ENCODE measurements at places on chromosomes 12 and 14. TPM values are rescaled to one million over a fixed set of nuclear protein-coding genes. Genes with fewer than 3 reads are reported as not detected.

GRCh38 chr12:128573907-128574306 is 249.9 kb downstream of the SLC15A4 start:
- no peak for DNase-seq

DNA sequence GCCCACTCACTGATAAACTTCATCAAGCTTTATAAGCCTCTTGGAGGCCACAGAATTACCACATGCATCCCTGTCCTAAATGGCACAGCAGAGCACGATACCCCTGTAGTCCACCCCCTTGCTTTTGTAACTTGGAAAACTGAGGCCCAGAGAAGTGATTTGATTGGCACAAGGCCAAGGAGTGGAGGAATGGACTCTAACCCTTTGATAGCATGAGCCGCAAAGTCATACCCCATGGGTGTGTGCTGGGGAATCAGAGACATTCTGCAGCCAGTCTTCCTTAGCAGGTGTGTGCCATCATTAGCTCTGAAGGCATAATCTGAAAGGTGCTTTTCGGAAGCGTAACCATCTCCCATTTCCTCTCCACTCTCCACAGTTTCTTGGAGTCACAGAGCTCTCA is 28.5 kb upstream of the PWP1 start:
- DNase-seq: no peak

GRCh38 chr12:94872007-94872653 is 131.4 kb downstream of the NDUFA12 start:
- no peak for DNase-seq

- DNase-seq: no peak
These were observed 133.5 kb downstream of the CPNE8 start for GRCh38 chr12:38771871-38772270.

- DNase-seq: no peak
These were observed 66.1 kb upstream of the CRY1 start for GRCh38 chr12:107159384-107159900.

DNA sequence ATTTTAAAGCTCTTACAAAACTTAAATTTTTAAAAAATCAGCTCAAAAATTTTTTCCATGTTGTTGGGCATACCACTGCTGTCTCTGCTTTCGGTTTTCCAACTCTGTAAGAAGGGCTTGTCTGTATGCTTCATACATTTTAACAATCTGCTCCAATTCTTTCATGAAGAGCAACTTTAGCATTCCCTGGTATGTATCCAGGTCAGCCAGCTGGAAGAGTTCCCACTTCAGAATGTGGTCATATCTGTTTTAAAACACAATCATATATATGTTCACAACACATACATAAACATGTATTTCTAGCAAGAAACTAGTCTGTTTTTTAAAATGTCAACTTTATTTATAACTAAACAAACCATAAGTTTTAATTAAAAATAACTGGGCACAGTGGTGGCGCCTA is 33.0 kb downstream of the SAV1 start:
- no peak for DNase-seq

DNA sequence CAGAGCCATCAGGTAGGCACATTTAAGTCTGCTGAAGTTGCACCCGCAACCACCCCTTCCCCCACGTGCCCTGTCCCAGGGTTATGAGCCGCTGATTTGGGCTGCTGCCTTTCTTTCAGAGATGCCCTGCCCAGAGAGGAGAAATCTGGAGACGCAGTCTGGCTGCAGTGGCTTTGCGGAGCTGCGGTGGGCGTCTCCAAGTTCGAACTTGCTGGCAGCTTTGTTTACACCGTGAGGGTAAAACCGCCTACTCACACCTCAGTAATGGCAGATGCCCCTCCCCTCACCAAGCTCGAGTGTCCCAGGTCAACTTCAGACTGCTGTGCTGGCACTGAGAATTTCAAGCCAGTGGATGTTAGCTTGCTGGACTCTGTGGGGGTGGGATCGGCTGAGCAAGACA is 14.7 kb downstream of the PTCSC3 start:
- DNase-seq: no peak

DNA sequence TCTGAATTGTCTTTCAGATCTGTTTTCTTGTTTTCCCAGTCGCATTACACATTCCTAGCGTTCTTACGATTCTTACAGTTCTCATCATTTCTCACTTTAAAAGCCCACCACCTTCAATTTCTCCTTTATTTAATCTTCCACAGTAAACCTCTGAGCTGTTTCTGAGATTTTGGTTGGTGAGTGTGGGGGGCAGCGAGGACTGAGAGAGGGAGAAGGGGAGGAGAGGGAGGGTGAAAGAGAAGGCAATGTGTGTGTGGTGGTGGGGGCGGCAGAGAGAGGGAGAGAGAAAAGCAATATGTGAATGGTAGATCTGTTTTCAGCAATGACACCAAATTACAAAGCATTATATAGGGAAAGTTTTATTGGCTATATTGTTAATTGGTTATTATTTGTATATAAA is 282.6 kb downstream of the SOX5 start:
- no peak for DNase-seq

- DNase-seq: no peak
These were observed 25.9 kb downstream of the TRIM9 start for GRCh38 chr14:51069055-51069454.

GRCh38 chr12:120138366-120138765 is 21.8 kb upstream of the RAB35 start:
- no peak for DNase-seq

- DNase-seq: peak; percentile 16
These were observed 16.2 kb downstream of the ABHD4 start for GRCh38 chr14:22614240-22614799.

GRCh38 chr14:75539162-75539560 is 16.9 kb downstream of the BATF start:
- no peak for DNase-seq

GRCh38 chr14:89336338-89336737 is 80.7 kb downstream of the FOXN3 start:
- no peak for DNase-seq

GRCh38 chr12:54360717-54361456 is 3.4 kb downstream of the GPR84 start:
- DNase-seq: peak; percentile 83

GRCh38 chr14:21317398-21317797 is 37.5 kb downstream of the RPGRIP1 start:
- DNase-seq: no peak

- DNase-seq: no peak
These were observed 36.0 kb downstream of the SPTLC2 start for GRCh38 chr14:77580477-77580876.

DNA sequence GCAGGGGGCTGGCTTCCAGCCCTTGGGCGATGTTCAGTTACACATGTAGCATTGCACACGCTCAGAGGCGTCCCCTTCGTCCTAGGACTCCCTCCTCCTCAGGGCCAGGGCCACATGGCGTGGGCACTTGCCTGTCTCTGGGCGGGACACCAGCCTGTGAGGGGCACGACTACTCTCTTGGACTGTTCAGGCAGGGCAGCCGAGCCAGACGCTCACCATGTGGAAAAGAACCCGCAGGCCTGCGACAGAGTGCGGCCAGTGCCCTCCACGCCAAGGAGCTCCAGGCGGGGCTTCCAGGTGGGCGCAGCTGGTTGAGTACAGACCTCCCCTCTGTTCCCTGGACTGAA is 20.9 kb downstream of the MTA1 start:
- DNase-seq: no peak

DNA sequence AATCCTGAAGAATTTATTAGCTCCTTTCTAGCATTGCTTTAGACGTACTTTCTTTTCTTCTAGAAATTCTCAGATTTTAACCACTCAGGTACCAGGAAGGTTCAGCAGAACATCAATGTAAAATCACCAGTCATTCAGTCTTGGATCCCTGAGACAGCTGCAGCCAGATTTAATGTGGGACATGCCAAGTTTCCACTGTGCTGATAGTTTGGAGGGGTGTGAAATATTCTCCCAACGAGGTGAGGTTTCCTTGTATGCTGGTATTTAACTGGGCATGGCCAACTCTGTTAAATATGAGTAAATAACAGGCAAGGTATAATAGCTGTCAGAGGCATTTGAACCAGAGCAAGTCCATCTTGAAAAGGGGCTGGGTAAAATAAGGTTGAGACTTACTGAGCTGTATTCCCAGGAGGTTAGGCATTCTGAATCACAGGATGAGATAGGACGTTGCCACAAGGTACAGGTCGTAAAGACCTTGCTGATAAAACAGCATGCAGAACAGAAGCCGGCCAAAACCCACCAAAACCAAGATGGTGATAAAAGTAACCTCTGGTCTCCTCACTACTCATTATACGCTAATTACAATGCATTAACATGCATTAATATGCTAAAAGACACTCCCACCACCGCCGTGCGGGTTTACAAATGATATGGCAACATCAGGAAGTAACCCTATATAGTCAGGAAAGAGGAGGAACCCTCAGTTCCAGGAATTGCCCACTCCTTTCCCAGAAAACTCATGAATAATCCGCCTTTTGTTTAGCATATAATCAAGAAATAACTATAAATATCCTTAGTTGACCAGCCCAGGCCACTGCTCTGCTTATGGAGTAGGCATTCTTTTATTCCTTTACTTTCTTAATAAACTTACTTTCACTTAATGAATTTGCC is 75.2 kb upstream of the RASSF8 start:
- no peak for DNase-seq

DNA sequence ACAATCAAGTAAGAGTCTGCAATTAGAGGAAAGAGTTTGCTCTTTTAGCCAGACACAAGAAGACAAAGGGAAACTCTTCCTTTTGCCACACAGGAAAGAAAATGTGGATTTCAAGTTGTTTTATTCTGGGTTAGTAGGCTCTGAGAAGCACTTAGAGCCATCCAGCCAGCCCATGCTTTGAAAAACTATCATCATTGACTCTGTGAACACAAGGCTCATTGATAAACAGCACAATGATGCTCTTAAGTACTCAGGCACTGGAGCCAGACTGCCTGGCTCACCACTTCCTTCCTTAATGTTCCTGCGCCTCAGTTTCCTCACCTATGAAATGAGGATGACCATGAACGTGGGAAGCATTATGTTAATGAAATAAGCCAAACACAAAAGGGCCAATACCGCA is 150.2 kb upstream of the EEA1 start:
- DNase-seq: no peak

GRCh38 chr14:50007123-50007903 is 109.1 kb downstream of the VCPKMT start:
- DNase-seq: no peak

DNA sequence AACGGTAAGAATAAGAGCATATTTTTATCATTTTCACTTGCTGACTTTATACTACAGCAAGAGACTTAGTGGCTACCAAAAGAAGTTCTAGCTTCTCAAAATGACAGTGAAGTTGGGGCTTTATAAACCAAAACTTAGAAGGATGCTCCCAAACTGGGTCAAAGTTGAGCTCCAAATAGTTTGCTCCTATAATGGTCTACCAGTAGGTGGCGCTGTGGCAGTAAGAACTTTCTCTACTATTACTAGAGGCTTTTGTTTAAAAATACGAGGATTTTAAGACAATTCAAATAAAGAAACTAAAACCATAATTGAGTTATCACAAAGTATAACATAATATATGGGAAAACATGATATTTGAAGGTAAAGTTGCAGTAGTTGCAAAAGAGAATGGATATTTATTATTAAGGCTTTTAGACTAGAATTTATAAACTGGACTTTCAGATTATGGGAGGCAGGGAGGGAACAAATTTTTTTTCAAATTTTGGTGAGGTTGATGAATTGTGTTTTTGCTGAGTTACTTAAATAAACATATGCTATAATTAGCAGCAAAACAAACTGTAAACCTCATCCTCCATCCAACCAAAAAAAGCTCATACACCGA is 75.0 kb downstream of the TGFB3 start:
- peak; percentile 81 for DNase-seq

- peak; percentile 86 for DNase-seq
These were observed at the start of gene TPI1 for GRCh38 chr12:6867413-6868210. Gene TPI1, plus strand, starts transcription at chr12:6867531. Its CDS starts 36 bp downstream, at chr12:6867567.

DNA sequence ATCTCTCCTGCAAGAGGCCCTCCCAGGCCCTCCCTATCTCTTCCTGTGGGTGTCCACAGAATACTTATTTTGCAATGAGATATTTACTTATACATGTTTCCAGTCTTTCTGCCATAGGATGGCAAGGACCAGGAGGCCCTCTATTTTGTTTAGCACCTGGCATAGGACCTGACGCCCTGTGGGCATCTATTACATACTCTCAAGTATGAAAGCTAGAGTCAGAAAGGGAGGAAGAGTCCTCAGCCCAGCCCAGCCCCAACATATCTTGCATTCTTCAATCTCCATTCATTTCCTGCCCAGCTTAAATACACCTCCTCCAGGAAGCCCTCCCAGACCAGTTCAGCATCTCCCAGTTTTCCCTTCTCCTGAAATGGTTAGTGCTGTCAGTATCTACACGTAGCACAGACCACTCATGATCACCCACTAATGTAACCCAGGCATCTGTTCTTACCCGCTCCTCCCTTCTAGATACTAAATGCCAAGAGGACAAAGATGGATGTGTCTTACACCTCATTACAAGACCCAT is 7.4 kb downstream of the FOXN4 start:
- DNase-seq: no peak

DNA sequence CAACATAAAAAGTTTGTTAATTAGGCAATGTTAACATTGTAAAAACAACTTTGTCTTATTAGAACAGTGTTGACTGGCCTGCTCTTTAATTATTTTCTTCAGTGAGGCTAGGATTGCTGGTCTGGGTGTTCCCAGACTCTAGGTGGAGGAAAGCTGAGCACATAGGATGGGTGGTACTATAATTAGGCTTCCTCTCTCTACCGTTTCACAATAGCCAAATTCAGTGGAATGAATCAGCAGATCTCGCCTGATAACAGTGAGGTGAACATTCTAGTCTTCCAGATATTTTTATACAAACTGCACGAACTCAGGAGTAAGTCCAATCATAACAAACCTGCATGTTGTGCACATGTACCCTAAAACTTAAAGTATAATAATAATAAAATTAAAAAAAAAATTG is 11.9 kb downstream of the PTGDR start:
- no peak for DNase-seq

- no peak for DNase-seq
These were observed 2.4 kb downstream of the EMP1 start for GRCh38 chr12:13198876-13199275.

DNA sequence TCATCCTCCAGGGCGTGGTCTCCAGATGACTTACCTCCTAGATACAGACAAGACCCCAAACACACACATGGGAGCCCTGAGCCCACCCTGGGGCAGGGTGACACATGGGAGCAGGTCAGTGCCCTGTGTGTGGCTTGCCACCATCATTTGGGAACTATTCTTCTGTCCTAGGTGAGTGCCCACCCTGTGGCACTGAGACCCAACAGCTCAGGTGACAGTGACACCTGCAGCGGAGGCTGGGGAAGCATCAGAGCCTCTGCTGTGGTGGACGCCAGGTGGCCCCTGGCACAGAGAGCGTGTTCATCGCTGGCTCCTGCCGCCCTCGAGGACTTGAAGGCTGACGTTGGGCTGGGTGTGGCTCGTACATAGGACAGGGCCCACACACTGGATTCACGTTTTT is 23.0 kb downstream of the SFSWAP start:
- DNase-seq: no peak

AKAP5 gene
- polyA plus RNA-seq: 0.61 TPM

SYCP3 gene
- 0.54 TPM for polyA plus RNA-seq

SLCO1C1 gene
- polyA plus RNA-seq: 0.63 TPM

ARMH4 gene
- 11.5 TPM for polyA plus RNA-seq

PLEKHD1 gene
- 0.59 TPM for polyA plus RNA-seq

CEBPE gene
- not detected for polyA plus RNA-seq

ARG2 gene
- 0.98 TPM for polyA plus RNA-seq

HOXC12 gene
- polyA plus RNA-seq: not detected

PRB2 gene
- not detected for polyA plus RNA-seq

PLEKHG7 gene
- polyA plus RNA-seq: 0.17 TPM

DAD1 gene
- 148 TPM for polyA plus RNA-seq

ATN1 gene
- polyA plus RNA-seq: 59.4 TPM

NANOG gene
- 0.41 TPM for polyA plus RNA-seq

ANKS1B gene
- polyA plus RNA-seq: 3.5 TPM

DACT1 gene
- polyA plus RNA-seq: 41.9 TPM

AQP2 gene
- 0.10 TPM for polyA plus RNA-seq

NPAS3 gene
- 5.5 TPM for polyA plus RNA-seq

HVCN1 gene
- 5.3 TPM for polyA plus RNA-seq
